ENCODE measurements at places on chromosomes 12 and 14.

DNA sequence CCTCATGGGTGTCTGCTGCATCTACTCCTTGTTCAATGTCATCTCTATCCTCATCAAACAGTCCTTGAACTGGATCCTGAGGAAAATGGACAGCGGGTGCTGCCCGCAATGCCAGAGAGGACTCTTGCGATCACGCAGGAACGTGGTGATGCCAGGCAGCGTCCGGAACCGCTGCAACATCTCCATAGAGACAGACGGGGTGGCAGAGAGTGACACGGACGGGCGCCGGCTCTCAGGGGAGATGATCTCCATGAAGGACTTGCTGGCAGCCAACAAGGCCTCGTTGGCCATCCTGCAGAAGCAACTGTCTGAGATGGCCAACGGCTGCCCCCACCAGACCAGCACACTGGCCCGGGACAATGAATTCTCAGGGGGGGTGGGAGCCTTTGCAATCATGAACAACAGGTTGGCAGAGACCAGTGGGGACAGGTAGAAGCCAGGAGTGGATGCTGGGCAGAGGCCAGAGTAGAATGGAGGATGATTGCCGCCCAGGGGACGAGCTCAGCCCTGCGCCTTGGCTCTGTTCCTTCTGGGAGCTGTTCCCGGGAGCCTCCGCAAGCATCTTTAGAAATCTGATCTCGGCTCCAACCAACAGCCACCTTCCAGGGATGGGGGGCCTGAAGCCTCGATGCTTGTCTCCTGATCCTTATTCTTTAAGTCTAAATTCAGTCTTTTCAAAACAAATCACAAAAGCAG, 71.6 kb upstream of the PSMC1 start:
- DNase-seq: no peak

GRCh38 chr12:31316891-31317290, 9.1 kb downstream of the SINHCAF start:
- no peak for DNase-seq

DNA sequence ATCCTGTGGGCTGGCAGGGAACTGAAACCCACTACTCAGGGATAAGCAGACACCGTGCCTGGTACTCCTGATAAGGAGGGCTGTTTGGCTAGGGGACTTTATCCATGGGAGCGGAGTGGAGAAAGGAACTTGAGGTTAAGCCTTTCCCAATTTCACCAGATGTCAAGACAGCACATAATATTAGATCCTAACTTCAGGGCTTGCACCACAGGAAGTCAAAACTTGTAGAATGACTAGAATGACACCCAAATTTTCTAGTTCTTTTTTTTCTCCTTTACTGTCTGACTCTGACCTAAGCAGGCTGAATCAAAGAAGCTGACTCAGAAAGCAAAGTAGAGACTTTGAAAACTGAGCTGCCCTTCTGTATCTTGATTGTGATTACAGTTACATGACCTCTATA, 7.1 kb upstream of the CGRRF1 start:
- no peak for DNase-seq

- DNase-seq: no peak
Observed at GRCh38 chr14:95323361-95323760, 3.7 kb upstream of the CLMN start.

- no peak for DNase-seq
Observed at GRCh38 chr12:48279101-48279500, 71.6 kb downstream of the ZNF641 start.

DNA sequence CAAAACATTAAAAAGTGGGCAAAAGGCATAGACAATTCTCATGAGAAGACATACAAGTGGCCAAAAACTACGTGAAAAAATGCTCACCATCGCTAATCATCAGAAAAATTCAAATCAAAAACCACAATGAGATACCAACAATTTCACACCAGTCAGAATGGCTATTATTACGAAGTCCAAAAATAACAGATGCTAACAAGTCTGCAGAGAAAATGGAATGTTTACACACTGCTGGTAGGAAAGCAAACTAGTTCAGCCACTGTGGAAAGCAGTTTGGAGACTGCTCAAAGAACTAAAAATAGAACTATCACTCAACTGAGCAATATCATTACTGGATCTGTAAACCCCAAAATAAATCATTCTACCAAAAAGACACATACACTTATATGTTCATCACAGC, 76.2 kb downstream of the PRKD1 start:
- DNase-seq: no peak

DNA sequence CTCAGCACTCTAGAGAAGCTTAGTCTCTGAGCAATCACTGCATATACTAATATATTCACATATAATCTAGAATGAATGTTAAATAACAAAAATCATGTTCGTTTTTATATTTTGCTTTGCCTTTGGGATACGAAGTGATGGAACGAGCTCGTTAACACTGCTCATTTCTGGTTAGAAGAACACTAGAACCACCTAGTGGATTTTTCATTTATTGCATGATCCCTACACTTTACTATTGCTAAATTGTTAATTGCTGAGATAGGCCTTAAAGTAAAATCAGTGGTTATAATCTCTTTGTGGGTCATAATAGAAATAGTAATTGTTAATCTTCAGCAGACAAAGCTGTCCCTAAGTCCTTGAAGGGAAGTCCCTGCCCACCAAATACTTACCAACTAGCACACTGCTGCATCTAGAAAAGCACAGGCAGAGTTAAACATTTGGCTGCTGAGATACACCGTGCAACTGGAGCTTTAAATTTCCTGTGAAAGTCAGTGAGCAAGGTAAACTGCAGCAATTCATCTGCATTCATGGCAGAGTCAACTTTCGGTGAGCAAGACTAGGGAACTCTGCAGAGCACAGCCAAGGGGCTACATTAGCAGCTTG, 353.7 kb downstream of the APAF1 start:
- no peak for DNase-seq

DNA sequence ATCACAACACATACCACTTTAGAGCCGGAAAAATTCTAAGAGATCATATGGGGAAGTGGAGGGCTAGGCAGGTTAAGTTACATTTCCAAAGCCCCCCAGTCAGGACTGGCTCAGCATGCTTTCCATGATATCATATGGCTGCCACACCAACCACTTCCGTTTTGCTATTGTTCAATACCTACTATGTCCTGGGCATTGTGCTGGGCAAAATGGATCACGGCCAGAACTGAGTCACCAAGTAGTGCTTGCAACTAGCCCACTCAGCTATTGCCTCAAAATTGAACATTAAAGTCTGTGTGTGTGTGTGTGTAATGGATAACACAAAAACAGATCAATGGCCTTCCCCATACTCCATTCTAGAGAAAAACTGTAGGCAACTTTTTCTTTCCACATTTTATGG, 22.7 kb downstream of the WIF1 start:
- DNase-seq: no peak

DNA sequence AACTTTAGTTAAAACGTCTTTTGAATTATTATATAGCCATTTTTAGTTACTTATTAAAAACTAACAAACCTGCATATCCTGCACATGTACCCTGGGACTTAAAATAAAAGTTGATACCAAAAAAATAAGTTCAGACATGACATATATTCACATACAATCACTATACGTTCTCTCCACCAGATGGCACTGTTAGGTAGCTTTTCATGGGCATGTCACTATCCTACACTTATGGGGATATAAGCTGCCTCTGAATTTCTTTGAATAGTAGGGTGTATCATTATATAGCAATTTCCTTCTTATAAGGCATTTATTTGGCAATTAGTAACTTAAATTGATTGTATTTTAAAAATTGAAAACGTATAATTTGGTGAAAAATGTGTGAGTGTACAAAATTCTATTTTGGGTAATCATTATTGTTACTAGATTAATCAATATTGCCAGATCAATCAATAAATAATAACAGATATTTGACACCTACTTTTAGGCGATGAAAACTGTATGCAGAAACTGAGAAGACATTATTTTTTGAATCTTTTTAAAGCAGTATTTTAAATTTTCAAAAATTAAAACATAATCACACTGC, 31.8 kb upstream of the OR10A7 start:
- no peak for DNase-seq

- no peak for DNase-seq
Observed at GRCh38 chr12:115149685-115150378, 465.9 kb upstream of the TBX3 start.

DNA sequence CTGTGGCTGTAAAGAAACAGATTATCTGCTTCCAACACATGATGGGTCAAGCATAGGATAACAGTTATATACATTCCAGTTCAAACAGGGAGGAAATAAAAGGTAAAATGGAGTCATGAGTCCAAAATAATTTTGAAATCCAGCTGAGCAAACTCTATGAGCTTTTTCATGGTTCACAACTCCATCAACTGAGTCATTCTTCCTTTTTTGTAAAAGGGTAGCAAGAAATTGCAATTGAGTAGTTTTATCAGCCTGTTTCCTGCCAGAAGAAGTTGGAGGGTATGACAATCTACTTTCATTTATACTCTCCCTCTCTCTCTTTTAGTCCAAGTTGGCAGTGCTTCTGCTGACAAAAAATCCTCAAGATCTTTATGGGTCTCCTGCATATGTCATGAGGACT, 95.6 kb downstream of the CPNE8 start:
- DNase-seq: no peak

DNA sequence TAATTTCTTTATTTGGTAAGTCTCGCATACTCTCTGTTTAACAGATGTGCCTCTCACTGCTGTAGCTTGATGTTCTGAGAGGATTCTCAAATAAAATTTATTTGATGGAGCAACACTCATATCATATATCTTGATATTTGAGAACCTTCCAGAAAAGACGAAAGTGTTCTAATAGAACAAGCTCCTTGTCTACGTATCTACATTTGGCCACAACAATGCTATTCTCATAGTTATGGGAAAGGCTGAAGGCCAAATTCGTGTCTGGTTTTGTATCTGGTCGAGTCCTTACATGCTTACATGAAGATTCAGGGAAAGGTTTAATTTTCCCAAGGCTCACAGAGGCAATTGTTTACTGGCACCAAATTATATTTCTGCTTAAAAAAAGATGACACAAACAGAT, 186.7 kb upstream of the SLC38A2 start:
- no peak for DNase-seq

GRCh38 chr14:92109490-92109889, 3.1 kb upstream of the ATXN3 start:
- no peak for DNase-seq

- DNase-seq: no peak
Observed at GRCh38 chr12:130988751-130989150, 35.0 kb downstream of the ADGRD1 start.

- no peak for DNase-seq
Observed at GRCh38 chr14:74501135-74501614, 7.6 kb downstream of the ISCA2 start.

GRCh38 chr12:45432710-45433109, 216.8 kb downstream of the ANO6 start:
- no peak for DNase-seq

DNA sequence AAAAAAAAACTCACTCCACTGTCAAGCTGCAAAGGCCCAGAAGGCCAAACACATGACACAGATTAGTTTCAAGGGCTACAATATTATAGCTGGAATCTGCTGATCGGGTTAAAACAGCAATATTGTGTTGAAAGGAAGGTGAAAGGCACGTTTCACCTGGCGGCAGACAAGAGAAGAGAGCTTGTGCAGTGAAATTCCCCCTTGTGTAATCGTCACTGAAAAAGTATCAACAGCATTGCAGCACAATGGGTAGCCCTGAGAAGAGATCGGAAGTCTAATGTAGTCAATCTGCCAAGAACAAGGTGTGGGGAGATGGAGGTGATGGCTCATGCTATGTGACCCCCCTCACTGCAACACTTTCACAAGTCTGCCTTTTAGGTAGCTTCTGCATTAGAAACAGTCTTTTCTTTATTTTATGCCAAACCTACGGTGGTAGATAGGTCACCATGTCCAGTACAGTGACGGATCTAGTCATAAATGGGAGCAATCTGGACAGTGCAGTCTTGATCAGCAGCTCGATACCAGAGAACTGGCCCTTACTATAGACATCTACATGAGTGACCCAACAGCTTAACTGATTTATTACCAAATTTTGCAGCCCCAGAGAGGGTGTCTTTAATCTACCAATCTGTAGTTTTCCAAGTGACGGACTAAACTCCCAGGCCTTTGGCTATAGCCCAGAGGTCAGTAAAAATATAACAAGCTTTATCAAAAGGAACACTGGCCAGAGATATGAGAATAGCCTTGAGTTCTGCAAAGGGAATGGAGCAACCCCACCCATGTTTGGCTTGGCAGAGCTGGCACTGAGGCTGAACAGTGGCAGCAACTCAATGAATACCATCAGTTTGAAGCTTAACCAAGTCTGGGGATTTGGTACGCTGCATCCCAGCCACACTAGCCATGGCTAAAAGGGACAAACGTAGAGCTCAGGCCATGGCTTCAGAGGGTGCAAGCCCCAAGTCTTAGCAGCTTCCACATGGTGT, 35.4 kb downstream of the SPTSSA start:
- DNase-seq: no peak

DNA sequence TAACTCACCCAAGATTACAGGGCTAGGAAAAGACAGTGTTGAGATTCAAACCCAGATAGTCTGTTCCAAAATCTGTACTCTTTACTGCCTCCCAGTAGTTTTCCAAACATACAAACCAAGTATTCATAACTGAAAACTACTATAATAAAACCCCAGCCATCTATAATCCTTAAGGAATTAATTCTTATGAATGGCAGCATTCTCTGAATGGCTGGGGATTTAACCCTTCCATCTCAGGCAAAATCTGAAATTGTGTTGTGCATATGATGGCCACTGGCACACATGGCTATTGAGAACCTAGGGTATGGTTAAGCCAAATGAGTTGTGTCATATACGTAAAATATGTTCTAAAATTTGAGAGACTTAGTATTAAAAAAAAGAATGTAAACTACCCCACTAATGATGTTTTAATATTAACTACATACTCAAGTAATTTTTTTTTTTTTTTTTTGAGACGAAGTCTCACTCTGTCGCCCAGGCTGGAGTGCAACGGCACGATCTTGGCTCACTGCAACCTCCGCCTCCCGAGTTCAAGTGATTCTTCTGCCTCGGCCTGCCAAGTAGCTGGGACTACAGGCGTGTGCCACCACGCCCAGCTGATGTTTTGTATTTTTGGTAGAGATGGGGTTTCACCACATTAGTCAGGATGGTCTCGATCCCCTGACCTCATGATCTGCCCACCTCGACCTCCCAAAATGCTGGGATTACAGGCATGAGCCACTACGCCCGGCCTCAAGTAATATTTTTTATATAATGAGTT, 16.7 kb downstream of the PPP1R13B start:
- no peak for DNase-seq

DNA sequence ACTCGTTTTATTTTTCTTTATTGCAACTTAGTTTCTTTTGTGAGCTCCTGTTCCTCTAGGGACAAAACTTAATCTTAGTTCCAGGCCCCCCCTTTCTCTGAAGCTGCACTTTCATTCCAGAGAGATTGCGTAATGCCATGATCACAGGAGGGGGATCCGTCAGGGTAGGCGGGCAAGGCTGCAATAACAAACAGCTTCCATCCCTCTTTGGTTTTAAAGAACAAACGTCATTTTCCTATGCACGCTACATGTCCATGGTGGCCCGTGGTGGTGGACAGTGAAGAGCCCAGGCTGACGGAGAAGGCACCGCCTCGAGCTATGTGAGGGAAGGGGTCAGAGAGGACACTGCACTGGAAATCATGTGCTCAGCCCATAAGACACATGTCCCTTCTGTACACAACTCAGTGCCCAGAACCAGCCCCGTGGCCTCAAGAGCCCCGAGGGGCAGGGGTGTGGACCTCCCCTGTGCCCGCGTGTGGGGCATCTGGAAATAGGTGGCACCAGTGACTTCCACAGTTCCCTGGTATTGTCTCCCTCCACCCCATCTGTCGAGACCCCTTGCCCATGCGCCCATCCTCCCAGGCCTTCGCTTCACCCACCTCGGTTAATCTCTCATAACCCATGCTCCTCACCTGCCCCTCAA, 161.4 kb downstream of the ADGRD1 start:
- DNase-seq: no peak

Measured in cerebellar nuclear complex (tissue), 1 donor.